Skin of body (tissue), 3 donors: ENCODE measurements at places on chromosomes 11 and 22. TPM values are rescaled to one million over a fixed set of nuclear protein-coding genes. Genes with fewer than 3 reads are reported as not detected.

GRCh38 chr11:85752890-85753581 is 57.9 kb downstream of the SYTL2 start:
- DNase-seq = no peak

- no peak for DNase-seq
These were observed 122.7 kb downstream of the BUD13 start for GRCh38 chr11:116650052-116650451.

Gene H19
- 7,961 TPM for total RNA-seq

Gene OR5A1
- not detected for total RNA-seq
